ENCODE measurements at places on chromosomes 4 and X.

DNA sequence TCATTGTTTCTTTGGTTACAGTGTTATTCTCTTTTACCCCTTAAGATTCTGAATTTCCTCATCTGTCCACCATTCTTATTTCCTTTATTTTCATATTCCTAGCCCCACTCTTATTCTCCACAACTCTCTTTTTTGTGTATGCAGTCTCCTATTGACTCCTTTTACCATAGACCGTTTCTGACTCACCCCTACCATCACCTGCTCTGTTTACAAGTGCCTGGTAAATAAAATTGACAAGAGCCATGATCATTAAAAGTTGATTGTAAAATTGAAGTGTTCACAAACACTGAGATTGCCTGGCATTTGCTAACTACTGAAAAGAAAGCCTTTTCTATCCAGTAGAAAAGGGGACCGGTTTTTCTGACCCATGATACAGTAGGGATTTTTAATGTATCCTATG lies 54.4 kb downstream of the MRPL1 start:
- DNase-seq: no peak

DNA sequence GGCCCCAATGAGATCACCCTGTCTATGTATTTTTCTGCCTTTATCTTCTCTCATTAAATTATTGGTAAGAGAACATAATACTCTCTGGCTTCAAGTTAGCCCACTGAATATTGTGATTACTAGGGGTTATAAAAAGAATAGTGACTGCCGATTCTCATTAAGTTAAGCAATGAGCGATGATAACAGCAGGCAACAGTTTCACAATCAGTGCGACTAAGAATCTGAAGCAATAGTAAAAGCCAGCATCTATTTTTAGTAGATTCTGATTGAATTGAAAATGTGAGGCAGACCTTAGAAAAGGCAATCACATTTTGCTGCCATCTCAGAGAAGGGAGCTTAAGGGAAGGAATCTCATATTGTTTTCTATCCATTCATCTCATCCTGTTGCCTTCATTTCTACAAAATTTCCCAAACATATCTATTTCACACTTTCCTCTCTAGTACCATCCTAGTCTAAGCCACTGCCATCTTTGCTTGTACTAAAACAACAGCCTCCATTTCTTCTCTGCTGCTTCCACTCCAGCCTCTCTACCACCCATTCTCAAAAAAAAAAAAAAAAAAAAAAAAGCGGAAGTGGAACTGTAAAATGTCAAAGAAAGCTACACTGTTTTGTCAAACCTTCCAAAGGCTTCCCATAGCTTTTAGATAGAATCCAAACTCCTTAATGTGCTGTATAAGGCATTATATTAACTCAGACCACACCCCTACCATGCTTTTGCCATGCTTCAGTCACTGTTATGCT lies 17.4 kb downstream of the GABRA4 start:
- no peak for DNase-seq

DNA sequence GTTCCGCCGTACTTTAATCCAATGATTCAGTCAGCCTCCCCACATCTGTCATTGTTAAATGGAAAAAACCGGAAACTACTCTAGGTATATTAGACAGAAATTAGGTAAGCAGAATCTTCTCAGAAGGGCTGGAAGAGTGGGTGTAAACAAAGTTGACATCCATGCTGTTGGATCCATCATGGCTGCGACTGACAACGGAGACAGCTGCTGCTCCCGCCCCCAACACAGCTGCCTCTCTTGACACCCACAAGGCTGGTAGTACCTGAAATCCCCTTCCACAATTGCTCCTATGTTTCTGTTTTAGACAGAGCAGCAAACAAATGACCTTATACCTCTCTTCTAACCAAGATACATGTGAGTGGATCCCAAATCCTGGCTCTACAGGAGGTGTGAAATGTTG lies 66.6 kb downstream of the RXFP1 start:
- no peak for DNase-seq

GRCh38 chrX:124208660-124209059 lies 123.8 kb upstream of the TEX13D start:
- no peak for DNase-seq

DNA sequence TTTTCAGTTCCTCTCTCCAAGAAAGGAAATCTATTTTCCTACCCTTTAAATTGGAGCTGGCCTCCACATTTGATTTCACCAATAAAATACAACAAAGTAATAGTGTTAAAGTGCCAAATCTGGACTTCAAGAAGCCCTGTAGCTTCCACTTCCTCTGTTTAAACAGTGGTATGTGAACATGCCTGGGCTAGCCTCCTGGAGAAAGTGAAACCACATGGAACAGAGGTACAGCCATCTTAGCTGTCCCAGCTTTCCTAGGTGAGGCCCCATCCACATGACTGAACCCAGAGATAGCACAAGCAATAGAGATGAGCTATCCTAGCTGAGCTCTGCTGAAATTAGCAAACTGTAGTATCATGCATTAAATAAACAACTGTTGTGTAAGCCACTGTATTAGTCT lies 131.8 kb upstream of the VCX start:
- DNase-seq: no peak

- DNase-seq: no peak
Observed at GRCh38 chr4:140680686-140681085, 75.5 kb downstream of the TBC1D9 start.

DNA sequence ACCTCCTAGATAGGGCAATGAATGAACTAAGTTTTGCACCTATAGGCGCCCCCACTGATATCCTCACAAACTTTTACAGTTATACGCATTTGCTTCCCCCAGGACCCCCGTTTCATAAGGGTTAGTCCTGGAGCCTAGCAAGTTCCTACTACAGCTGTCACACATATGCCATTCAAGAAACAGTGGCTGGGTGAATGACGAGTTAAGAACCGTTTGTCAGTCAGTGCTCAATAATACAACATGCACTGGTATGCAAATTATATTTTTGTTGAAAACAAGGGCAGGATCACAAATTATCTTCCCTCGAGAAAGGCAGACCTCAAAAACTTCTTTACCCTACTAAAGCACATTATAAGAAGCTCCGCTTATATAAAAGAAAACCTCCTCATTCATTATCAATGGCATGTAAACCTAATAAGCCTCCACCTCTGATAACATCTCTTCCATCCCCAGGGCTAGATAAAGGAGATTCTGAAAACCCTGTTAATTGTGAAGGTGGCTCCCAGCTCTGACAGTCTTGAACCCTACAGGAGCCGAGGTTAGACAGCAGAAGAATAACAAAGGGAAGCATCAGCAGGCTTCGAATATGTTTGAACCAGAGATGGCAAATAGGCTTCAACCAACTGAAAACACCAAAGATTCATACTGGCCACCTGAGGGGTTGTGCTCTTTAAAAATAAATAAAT lies 40.3 kb downstream of the AFAP1 start:
- no peak for DNase-seq

GRCh38 chrX:48835524-48836329 lies at the start of gene PCSK1N:
Gene PCSK1N (minus strand): TSS chrX:48835610. CDS start chrX:48835532, 78 bp downstream.
- peak; percentile 20 for DNase-seq

DNA sequence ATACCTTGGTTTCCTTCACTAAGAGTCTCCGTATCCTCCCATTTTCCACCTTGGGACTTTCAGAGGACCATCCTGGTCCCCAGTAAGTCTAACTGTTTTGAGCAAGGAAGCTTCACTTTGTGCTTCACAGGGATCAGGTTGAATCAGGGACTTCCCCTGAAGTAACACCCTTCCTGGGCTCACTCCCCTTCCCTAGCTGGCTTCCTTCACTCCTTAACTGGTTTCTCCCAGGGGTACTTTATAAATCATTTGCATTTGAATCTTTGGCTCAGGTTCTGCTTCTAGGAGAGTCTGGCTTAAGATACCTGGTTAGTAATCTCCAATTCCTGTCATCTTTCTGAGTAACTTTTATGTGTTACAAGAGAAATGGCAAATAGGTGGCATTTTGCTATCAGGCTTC lies 24.5 kb upstream of the GRIA2 start:
- no peak for DNase-seq

- DNase-seq: no peak
Observed at GRCh38 chr4:106602711-106603110, 234.1 kb upstream of the GIMD1 start.

DNA sequence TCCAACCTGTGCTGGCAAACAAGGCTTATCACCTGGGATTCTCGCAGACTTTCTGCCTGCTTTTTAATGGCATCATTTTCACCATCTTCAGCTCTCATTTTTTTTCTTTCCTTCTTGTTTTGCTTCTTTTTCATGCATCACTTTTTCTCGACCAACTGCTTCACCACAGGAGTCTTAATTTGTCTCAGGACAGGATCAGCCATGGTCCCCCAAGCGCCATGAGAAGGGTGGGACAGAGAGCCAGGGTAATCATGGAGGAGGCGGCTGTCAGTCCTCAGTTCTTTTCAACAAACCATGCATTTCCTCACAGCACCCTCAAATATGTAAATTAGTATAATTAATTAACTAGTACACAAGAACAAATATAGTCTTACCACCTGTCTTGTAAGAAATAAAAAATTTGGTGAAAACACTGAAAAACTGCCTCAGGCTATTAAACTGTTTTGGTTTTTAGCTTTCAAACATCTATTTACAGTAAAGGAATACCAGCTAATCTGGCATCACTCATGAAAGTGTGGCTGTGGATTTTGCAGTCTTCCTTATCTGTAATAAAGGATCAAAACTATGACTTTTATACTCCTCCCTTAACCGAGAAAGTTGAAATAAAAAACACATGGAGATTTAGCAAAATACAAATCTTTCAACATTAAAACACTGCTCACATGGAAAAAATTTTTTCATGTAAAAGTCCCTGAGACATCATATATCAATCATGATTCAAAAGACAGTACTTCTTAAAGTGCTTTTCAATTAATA lies 19.1 kb downstream of the EIF4E start:
- no peak for DNase-seq

DNA sequence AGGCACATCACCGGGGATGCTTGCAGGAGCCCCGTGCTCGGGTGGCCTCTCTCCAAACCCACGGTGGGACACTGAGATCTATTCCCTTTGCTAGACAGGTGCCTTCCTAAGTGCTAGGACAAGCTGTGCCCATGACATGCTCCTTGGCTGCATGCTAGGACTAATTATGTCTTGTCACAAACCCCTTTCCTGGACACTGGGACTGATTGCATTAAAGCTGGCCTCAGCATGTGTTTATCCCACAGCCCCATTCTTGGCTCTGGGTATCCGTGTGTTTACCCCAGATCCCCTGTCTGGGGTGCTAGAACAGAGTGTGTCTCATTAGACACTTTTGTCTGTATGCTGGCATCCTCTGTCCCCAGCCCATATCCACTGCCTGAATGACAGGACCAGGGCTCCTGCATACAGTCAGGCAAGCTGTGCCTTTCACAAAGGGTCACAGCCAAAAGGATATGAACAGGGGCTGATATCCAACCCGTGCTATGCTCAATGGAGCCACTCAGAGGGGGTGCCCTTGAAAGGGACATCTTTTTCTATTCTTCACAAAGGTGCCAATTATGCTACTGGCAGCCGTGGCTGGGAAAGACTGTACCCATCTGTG lies 9.2 kb upstream of the IQSEC2 start:
- DNase-seq: no peak

DNA sequence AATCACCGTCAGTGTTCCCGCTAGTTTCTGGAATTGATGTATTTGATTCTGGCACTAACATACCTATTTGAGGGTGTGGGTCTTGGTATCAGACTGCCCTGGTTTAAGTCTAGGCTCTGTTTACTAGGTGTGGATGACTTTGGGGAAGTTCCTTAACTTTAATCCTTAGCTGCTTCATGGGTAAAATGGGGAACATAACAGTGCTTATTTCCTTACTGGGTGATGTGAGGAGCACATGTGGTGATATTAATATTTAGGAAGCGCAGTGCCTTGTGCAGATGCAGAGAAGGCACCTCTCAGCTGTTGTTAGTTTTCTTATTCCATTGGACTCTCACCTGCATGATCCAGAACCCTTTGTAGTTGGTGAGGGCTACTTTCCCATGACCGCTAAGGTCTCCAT lies 17.1 kb downstream of the RNF4 start:
- DNase-seq: no peak

DNA sequence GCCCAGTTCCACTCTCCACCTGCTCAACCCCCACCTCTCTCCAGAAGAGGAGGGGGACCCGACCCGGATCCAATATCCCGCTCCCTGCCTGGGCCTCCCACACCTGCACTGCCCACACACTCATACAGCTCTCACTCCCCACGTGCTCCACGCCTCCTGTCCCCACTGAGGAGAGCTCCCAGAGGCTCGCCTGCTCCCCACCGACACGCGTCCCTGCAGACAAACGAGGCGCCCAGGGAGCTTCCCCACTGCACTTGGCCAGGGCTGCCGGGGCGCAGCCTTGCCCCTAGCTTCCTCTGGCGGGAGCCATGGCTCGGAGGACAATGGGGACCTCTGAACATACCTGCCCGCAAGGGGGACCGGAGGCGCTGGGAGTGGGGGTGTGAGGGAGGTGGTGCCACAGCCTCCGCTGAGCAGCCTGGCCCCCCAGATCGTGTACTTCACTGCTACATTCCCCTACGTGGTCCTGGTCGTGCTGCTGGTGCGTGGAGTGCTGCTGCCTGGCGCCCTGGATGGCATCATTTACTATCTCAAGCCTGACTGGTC lies 5.0 kb downstream of the SLC6A8 start:
- no peak for DNase-seq

- no peak for DNase-seq
Observed at GRCh38 chr4:27568236-27568951, 707.8 kb downstream of the STIM2 start.

GRCh38 chrX:131264053-131264452 lies 25.1 kb downstream of the IGSF1 start:
- DNase-seq: no peak

DNA sequence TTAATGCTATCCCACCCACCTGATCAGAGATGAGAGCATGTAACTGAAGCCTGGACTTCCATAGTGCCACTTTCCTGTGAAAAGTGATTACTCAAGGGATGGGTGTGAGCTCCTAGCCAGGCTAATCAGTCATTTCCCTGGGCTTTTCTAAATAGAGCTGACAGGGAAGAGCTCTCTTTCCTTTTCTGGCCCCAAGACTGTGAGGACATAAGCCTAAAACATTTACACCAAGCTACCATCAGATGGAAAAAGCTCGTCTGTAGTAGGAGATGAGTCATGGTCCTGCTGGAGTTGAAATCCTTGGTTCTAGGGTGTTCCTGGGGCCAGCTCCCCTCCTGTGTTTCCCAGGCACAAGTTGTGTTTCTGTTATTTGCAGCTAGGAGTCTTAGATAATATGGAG lies 52.4 kb upstream of the NDP start:
- no peak for DNase-seq

DNA sequence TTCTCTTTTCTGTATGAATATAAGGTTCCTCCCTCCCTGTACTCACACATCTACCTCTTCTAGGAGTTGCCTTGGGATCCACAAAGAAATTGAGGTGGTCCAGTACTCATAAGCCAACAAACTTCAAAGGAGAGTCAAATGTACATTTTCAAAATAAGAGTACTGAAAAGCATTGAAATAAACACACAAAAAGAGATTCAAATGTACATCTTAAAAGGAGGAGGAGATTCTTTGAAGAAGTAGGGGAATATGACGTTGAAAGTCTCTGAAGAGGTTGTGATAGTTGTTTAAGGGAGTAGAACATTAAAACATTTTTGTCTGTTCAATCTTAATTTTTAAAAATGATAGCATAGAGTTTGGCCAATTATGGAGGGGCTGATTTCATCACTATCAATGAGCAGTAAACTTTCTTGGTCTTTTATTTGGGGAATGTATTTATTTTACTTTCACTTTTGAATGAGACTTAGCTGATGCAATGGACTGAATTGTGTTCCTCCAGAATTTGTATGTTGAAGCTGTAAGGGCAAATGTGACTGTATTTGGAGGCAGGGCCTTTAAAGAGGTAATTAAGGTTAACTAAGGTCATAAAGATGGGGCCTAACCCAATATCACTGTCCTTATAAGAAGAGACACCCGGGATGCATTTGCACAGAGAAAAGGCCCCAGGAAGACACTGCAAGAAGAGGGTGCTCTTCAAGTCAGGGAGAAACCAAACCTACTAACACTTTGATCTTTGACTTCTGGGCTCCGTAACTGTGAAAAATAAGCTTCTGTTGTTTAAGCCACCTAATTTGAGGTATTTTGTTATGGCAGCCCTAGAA lies 226.3 kb upstream of the PGRMC2 start:
- DNase-seq: no peak
